AML-193 (cell line): ENCODE measurements at places on chromosomes 7 and 10.

DNA sequence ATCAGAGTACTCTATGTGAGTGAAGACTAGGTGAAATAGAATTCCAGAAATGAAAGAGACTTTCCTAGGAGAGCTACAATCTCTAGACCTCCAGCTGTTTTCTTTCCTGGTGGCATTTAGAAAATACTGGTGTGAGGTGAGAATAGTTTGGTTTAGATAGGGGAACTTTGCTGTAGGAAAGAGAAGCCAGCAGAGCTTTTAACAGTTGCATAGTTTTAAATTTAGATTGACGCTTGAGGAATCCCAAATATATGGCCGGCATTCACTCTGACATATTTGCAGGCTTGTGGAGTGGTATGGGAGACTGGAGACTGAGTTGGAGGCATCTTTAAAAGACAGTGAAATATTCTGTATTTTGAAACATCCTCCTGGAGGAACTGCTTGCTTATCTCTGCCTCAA, 94.3 kb upstream of the ETV1 start:
- no peak for DNase-seq

- DNase-seq, result no peak
These were observed 9.7 kb downstream of the MXI1 start for GRCh38 chr10:110216942-110217661.

DNA sequence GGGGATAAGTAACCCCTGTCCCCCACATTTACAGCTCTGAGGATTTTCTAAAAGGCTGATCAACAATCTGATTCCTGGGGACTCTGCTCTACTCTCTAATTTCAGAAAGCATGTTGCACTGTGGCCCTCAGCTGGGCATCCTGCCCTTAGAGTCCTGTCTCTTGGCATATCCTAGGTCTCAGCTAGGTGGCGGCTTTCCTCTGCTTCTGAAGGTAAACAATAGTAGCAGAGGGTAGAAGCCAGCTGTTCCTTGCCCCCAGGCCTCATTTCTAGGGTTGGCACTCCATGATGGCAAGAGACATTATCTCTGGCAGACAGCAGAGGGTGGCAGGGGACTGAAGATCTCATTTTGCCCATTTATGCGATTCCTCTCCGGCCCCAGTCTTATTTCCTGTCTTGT, 77.0 kb downstream of the ADCYAP1R1 start:
- no peak for DNase-seq

GRCh38 chr7:140540136-140540777, 61.0 kb upstream of the MKRN1 start:
- no peak for DNase-seq

- no peak for DNase-seq
These were observed 25.7 kb downstream of the TMEM176A start for GRCh38 chr7:150826061-150826849.

DNA sequence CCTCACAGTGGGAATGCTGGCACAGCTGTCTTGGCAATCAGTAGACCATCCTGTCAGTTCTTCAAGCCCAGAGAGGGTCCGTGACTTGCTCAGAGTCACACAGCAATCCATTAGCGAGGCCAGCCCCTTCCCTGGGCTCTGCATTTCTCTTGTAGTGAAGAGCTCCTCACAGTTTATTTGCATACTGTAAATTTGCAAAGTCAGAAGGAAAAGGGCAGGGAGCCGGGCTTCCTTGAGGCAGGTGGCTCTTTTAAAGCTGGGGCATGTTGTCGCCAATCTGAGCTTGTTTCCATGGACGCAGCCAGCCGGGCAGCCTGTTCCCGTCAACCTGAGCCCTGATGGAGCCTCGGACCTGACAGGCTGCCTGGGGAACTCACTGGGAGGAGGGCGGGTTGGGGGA, 123.4 kb downstream of the CUX1 start:
- DNase-seq, result no peak

DNA sequence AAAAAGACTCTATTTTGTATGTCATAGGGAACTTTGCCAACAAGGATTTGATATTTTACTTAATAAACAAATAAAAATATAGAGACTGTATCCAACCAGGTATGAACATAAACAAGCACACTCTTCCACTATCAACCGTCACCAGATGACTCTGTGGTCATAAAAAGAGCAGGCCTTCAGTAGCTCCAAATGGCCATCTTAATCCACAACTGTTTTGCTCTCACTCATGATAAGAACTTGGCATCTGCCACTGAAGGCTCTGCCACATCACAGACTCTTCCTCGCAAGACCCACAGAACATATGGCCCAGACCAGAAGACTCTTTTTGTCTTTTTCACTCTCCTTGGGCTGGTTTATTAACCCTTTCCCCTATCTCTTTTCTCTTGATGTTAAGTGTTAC, 98.7 kb upstream of the POM121L12 start:
- DNase-seq, result no peak

GRCh38 chr10:107037192-107038122, 127.0 kb downstream of the SORCS1 start:
- no peak for DNase-seq

DNA sequence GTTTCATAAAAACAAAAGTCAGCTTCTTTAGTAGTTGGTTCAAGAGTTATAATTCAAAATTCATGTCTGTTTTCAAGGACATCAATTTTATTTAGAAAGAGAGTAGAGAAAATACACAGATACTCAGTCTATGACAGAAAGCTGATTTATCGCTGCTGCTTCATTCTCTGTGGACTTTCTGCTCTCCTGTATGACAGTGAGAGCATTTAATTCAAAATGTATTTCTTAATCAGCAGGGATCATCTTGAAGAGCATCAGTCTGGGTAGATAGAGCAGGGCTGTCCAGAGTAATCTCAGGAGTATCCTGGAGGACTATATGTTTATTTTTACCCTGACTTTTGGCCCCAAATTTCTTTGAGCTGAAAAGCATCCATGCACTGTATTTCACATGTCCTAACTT, 1676.7 kb downstream of the REEP3 start:
- no peak for DNase-seq

DNA sequence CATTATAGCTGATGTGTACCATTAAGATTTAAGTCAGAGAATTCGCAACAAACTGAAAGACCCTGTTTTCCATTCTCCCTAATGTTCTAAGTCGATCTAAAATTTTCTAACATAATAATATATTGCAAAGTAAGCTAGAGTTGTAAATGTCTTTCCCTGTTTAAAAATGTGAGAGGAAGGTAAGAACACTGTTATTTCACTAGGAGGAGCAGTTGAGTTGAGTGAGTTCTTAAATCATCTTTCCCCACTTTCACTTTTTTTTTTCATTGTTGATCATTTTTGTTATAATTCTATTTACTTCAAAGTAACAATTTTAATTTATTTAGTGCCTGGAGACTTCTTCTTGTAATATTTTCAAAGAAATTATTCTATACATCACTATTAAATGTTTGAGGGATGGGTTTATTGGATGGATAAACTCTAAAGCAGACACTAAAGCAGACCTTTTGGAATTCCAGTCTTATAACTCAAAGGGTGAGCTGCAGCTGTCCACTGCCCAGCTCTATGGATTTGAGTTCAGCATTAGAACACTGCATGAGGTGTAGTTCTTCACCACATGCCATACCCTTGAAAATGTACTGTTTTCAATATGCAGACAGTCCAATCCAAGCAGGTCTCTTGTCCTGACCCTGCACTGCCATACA, 181.3 kb upstream of the FZD1 start:
- peak; percentile 10 for DNase-seq

DNA sequence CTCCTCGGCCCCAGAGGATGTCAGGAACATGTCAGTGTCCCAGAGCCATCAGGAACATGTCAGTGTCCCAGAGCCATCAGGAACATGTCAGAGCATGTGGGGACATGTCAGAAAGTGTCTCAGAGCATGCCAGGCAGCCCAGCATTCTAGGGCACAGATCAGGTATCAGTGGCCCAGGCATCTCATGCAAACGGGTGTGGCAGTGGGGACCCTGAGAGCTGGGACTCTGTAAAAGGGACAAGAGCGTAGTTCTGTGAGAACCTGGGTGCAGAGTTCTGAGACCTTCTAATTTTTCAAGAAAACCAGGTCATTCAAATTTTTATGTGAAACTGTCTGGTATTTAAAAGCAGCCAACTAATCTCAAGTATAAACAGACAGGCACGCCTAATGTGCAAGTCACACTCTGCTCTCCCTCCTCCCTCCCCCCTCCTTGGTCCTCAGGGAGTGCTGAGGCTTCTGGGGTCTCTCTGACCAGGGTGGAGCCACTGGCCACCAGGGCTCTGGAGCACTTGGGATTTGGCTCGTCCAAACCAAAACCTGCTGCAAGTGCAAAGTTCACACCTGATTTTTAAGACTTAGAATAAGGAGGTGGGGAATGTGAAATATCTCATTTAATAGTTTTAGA, 64.6 kb downstream of the ALOX5 start:
- DNase-seq, result no peak

- no peak for DNase-seq
These were observed 99.1 kb downstream of the PLCE1 start for GRCh38 chr10:94092848-94093247.

DNA sequence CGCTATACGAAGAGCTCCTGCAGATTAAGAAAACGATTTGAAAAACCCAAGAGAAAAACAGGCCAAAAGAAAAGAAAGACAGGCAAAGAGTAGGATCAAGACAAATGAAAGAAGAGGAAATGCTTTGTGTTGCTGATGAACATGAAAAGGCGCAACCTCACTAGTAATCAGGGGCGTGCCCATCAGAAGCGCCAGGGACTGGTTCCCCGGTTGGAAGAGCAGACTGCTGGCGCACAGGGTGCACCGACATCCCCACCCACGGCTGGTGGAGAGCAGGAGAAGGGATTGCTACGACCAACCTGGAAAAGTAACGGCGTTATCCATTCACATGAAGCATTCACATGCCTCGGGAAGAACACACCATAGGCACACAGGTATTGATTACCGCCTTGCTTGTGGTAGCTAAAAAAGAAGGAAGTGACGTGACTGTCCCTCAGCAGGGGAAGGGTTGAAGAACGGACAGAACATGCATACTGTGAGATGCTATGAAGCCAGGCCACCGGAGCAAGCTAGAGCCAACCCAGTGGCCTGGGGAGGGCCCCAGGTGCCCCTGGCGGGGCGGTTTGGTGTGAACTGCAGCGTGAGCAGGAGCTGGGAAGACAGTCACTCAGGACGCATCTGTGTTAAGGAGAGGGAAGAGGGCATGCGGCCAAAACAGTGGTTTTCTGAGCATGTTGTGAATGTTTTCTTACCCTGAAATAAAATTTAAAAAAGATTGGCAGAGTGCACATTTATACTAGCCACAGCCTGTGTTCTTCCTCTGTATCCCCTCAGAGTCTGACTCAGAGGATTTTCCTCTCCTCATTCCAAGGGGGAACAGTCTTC, 18.3 kb downstream of the AGAP3 start:
- no peak for DNase-seq

- DNase-seq, result no peak
These were observed 192.4 kb upstream of the CDCA7L start for GRCh38 chr7:22138106-22138505.

GRCh38 chr10:62916141-62916603, 100.0 kb upstream of the EGR2 start:
- DNase-seq, result peak; percentile 23

DNA sequence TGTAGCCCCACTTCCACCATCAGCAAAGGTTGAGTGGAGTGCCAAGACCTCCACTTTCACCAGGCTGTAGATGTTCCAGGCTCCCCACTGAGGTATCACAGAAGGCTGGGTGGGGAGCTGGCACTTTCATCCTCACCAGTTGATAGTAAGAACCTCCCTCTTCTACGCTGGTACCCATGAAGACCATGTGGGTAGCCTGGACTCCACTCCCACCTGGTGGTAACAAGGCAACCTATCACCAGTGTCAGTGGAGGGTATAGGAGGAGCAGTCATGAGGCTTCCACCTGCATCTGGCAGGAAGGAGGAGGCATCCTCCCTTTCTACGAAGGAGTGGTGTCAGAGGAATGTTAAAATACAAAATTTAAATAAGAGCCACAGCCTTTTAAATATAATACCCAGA, 4.4 kb downstream of the SMIM30 start:
- no peak for DNase-seq

GRCh38 chr7:102426268-102427018, 6.9 kb upstream of the ORAI2 start:
- DNase-seq, result no peak

- DNase-seq, result no peak
These were observed 34.9 kb upstream of the TMEM248 start for GRCh38 chr7:66886152-66886551.
